IPS DF 6.9 (cell line): ENCODE measurements at places on chromosomes 16 and 17.

GRCh38 chr16:51710905-51711563 is 560.0 kb upstream of the SALL1 start:
- no peak for DNase-seq

GRCh38 chr16:74888888-74889287 is 96.0 kb downstream of the WDR59 start:
- DNase-seq, result no peak

DNA sequence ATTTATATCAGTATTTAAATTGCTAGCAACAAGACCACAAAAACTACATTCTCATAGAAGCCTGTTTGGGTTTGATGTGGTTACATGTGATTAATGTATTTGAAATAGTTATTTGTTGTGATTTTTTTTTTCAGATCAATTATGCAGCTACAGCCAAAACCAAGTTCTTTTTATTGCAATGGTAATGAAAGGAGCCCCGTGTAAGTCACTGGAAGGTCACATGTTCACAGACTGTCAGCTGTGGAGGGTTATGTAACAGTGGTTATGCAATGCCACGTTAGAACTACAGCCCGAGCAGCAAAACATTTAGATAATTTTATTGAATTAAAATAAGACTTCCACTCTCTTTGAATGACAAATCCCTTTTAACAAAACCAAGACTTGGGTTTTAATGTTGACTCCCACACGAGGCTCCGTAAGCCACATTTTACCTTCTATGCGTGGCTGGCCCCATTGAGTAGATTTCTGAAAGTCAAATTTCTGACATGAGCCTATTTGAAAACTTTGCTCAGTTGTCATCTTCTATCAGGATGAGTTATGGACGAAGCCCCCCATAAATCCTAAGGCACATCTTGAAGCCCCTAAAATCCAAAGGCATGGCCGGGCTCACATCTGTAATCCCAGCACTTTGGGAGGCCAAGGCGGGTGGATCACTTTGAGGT is 41.8 kb upstream of the SEC14L1 start:
- DNase-seq, result no peak

GRCh38 chr17:33447090-33447489 is 154.0 kb upstream of the ASIC2 start:
- no peak for DNase-seq

GRCh38 chr17:7478276-7479212 is 887 bp downstream of the ZBTB4 start:
- no peak for DNase-seq

DNA sequence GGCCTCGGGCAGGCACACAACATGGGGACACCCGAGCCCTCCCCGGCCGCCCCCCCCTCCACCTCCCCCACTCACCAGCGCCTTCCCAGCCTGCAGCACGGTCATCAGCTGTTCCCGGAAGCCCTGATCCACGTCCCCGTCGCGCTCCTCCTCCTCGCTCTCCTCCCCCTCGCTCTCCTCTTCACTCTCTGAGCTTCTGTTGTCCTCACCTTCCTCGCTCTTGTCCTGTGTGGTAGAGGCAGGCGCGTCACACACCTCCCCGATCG is 10.3 kb downstream of the MYBBP1A start:
- no peak for DNase-seq

DNA sequence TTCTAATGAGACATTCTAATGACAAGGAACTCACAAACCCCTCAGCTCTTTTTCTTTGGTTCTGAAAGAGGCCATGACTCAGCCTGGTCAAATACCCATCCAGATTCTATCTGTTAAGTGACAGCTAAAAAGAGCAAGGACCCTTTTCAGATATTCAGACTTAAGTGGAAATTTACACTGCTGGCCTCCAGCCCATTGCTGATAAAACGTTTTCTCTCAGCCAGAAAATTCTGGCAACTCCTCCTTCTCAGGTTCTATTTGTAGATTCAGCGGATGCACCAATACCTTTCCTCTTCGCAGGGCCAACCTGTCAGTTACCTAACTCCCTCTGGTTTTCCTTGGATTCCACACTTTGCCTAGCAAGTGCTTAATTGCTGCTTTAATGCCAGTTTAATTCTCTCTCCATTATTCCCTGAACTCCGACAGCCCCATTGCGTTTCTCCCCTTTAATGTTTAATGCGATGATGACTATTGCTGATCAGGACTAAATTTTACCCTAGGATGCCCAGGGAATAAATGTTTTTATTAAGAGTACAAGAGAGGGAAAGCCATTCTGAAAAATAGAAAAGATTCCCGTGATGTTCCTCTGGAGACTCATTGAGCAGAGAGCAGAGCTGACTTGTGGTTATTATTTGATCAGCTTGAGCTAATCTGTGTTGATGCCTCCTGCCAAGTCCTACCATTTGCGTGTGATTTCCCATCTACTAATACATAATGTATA is 35.9 kb upstream of the TOM1L1 start:
- DNase-seq, result no peak

DNA sequence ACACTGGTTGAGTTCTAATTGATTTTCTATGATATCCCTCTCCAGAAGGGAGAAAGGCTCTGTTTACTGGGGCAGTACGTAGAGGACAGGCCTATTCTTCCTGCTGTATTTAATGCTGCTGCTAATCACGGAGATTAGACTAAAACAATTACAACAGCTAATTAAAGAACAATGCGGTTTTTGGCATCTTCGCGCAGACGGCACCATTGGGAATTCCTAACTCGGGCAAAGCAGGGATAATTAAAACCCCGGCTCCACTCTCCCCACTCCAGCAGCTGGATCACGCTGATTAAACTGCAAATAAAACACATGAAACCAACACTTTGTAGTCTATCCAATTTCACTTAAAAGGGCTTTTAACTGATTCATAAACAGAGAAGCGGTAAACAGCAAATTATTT is 147.6 kb downstream of the XYLT1 start:
- no peak for DNase-seq

DNA sequence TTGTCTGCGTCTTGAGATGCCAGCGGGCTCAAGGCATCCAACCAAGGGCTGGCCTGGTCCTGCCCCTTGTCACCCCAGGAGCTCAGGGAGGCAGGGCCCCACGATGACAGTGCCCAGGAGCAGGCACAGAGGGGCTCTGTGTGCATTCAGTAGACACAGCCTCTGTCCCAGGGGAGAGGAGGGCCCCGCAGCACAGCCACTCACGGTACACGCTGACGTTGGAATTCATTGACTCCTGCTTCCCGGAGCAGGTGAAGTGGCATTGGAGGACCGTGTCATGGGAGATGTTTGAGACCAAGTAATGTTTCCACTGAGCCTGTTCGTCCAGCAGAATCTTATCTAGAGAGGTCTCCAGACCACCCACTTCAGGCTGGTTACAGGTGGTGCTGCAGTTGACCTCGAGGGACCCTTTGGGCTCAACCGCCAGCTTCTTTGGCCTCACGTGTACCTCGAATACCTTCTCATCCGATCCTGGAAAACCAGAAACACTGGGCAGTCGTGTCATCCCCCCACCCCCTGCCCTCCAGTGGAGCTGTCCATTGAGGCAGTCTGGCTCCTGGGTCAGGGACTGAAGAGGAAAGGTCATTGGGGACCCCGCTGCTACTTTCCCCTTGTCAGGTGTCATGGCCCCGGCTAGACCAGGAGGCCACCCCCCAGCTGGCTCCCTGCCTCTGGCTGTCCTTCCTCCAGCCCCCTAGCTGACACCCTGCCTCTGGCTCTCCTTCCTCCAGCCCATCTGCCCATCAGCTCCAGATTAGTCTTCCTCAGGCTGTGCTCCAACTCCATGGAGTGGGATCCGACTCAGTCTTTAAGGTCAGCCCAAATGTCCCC is 7.0 kb downstream of the PRR29 start:
- no peak for DNase-seq
